ENCODE measurements at places on chromosomes 4 and X.

- DNase-seq: no peak
These were observed 399.5 kb downstream of the NKX6-1 start for GRCh38 chr4:84099599-84099998.

DNA sequence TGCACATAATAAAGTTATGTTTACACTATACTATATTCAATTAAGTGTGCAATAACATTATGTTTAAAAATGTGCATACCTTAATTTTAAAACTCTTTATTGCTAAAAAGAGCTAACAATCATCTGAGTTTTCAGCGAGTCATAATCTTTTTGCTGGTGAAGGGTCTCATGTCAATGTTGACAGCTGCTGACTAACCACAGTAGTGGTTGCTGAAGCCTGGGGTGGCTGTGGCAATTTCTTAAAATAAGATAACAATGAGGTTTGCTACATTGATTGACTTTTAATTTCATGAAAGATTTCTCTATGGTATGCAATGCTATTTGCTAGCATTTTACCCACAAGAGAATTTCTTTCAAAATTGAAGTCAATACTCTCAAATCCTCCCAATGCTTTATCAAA is 58.6 kb downstream of the C4orf46 start:
- no peak for DNase-seq

GRCh38 chr4:528296-528695 is 29.3 kb downstream of the PIGG start:
- DNase-seq: no peak

GRCh38 chr4:26268246-26268645 is 52.6 kb upstream of the RBPJ start:
- no peak for DNase-seq

DNA sequence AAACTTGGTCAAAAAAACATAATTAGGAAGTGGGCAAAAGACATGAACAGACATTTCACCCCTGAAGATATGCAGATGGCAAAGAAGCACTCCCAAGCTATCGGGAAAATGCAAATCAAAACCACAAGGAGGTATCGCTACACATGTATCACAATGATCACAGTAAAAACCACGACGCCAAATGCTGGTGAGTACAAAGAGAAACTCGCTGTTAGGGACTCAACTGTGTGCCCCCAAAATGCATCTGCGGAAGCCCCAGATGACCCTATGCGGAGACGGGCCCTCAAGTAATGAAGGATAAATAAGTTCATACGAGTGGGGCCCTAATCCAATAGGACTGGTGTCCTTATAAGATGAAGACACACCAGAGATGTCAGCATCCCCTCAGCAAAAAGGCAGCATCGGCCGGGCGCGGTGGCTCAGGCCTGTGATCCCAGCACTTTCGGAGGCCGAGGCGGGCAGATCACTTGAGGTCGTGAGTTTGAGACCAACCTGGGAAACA is 10.2 kb downstream of the GAK start:
- no peak for DNase-seq

GRCh38 chrX:148316446-148316845 is 184.0 kb upstream of the AFF2 start:
- no peak for DNase-seq

DNA sequence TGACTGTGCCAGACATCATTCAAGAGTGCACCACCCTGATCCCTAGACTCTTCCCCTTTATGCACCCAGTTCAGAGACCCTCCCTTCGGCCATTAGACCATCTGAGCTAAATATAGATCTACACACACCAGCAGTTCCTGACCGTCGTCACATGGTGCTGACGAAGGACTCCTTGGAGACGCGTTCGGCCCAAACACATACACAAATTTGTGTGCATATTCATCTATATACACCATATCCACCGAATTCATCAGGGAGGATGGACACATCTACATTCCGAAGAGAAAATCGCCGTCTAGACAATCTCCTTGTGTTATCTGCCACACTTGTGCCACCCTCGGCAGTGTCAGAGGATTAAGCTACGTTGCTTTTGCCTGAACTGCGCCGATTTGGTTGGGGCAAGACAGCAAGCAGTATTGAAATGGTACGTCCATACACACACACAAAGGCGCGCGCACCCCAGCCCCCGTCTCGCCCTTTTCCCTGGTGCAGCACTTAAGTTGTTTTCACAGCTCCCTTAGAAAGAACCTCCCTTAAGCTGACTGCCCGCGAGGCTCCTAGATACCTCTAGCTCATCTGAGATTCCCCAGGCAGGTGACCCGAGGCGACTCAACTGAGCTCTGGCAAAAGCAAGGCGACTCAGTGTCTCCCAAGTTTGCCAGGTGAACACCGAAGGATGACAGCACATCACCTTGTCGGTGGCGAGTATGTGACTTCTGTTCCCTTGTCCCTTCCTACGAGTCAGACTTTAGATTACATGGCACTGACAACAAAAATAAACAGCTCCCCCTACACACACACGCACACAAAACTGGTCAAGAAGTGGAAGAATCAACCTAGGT is 1.0 kb downstream of the RASGEF1B start:
- DNase-seq: peak; percentile 17

DNA sequence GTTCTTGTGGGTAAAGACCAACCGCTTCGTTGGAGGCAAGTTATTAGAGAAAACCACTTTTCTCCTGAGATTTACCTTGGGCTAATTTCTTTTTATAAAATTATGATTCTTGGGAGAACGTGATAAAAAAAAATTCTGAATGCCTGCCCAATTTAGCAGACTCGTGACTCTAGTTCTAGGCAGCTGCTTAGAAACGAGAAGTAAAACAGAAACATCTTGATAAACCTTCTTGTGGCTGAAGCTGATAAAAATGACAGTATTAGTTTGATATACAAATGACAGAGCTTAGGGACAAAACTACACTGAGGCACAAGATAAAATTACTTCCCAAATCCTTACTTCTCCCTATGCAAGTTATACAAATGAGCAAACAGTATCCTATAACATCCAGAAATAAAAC is 458.9 kb upstream of the TEX13C start:
- no peak for DNase-seq

GRCh38 chr4:27930291-27930690 is 1069.7 kb downstream of the STIM2 start:
- DNase-seq: no peak

GRCh38 chrX:77087529-77088169 is 359.5 kb upstream of the FGF16 start:
- no peak for DNase-seq

DNA sequence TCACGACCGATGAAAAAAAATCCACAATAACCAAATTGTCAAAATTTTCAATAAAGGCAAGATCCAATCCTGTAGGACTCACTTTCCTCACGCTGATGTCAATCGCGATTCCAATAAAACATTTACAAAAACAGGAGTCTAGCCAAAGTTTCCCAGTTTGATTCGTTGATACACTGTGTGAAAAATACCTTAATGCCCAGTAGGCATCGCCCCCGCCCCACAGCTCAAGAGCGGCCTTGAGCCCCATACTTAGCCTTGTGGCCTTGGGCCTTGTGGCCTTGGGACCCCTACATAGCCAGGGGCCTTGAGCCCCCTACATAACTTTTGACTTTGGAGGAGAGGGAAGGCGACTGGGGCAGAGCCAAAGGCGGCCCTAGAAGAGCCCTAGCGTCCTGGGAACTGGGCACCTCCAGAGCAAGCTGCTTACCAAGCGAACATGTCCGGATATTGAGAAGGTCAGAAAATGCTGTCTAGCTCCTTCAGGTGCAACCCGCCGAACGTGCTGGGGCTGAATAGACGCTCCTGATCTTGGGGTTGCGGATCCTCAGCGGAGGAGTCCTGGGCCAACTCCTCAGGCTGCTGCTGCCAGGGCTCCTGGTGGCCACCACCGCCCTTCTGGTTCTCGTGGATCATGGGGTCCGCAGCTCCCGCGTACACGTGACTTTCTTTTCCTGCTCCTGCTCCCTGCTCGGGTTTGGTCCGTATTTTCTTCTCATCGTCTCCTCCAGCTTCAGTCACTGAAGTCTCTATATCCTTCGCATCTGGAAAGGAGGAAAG is 62.9 kb downstream of the RHOXF2B start:
- DNase-seq: no peak

DNA sequence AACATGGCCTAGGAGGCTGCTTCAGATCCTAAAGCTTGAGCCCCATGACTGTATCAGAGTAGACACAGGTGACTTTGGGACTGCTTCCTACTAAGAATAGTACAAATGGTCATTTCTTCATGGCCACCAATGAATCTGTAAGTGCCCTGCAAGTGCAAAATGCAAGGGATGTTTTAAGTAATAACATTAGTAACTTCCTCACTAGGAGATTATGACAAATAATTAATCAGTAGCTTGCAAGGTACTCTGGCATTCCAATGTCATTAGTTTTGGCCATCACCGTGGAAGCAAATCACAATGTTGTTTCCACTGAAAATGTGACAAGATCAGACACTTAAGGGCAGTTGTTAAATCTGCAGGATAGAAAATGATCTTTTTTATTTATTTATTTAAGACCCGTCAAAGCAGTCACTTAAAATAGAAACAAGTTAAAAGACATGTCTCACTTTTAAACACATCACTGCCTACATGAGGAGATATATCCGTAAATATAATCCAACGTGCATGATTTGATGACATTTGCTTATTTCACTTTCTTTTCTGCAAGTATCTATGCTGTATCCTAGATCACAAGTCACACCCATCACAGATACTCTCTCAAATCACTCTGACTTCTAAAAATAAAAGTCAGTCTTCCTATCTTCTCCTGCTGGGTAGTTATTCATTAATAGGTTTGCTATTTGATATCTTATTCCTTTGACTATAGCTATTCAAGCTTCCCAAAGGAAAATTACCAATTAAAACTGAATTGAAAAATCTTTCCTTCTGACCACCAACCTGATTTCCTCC is 400.6 kb downstream of the IL15 start:
- no peak for DNase-seq

- DNase-seq: no peak
These were observed 58.6 kb downstream of the DDX60L start for GRCh38 chr4:168421671-168422070.

GRCh38 chr4:54496412-54496811 is 161.3 kb upstream of the KIT start:
- DNase-seq: no peak

- no peak for DNase-seq
These were observed 1.1 kb upstream of the GTPBP6 start for GRCh38 chrX:319579-320125.

GRCh38 chr4:98363431-98363830 is 102.2 kb downstream of the RAP1GDS1 start:
- DNase-seq: no peak
